ENCODE measurements at places on chromosomes 1 and 21.

DNA sequence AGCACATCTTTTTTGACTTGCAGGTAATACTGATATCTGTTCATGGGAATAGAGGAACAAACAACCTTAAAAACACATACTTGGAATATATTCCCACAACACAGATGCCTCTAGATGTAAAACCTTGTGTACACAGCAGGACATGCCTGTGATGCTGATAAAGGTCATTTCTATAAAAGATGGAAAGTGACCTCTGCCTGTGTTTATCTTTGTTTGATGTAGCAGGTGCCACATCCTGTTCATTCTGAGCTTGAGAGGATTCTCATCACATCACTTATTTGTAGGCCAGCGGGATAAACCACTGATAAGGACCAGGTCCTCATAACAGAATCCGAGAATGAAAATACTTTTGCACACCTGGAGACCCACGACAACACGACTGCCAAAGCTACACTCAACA is 133.7 kb downstream of the SMYD2 start:
- peak; percentile 67 for DNase-seq

DNA sequence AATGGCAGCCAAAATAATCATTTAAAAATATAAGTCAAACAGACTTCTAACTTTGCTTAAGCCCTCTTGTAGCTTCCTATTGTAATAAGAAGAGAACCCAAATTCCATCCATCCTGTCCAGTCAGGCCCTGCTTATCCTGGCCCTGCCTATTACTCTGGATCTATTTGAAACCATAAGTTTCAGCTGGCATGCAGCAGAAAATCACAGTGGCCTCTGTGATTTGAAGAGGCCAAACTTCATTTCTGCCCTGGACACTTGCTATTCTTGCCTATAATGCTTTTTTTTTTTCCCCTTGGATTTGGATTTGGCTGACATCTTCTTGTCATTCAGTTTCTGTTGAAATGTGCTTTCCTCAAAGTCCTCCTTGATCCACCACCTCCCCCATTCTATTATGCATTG is 642.8 kb downstream of the USP25 start:
- DNase-seq: no peak

GRCh38 chr1:28517649-28517999 is 11.8 kb downstream of the RCC1 start:
- no peak for DNase-seq

DNA sequence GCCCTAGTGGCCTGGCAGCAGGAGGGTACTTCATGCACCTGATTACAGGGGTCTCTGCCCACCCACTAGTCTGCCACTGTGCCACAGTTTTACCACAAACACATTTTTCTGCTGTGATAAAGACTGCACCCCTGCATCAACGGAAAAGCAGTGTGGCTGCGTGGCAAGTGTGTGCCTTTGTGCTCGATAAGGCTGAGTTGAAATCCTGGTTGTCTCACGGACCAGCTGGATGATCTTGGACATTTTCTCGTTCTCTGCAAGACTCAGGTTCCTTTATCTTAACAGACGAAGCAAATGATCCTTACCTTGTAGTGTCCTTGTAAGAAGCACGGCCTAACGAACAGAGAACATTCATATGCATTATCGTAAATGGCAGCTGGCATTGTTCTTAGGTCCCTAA is 10.2 kb downstream of the GRHL3 start:
- no peak for DNase-seq

DNA sequence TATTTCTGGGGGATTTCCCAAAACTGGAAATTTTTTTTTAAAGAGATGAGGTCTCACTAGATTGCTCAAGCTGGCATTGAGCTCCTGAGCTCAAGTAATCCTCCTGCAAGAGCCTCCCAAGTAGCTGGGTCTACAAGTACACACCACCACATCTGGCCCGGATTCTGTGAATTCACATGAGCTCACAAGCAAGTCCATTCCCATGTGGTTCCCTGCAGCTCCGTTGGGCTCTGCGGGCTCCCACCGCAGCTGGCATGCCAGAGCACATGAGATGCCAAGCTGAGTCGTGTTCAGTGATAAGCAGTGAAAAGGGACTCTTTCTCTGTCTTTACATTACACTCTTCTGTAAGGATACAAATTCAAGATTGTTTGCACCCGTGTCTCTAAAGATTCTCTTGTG is 21.9 kb upstream of the TTF2 start:
- no peak for DNase-seq

- no peak for DNase-seq
Observed at GRCh38 chr1:22738522-22738921, 27.9 kb downstream of the EPHB2 start.

DNA sequence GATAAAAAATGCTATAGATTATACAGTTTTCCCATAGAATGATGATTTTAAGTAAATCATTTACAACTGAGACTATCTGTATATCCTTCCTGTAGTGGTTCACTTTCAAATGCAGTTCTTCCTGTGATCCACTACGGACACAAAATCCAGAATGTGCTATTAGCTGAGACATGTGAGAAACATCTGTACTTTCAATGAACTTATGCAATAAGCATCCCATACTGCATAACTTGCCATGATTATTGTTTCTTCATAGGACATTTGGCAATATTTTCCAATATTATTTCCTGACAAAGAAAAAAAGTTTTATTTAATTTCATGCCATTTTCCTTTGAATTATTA is 83.5 kb upstream of the PRDX6 start:
- no peak for DNase-seq

- no peak for DNase-seq
Observed at GRCh38 chr1:39213511-39214002, 9.1 kb downstream of the MACF1 start.

- DNase-seq: no peak
Observed at GRCh38 chr1:51009381-51009780, 39.3 kb downstream of the CDKN2C start.

- no peak for DNase-seq
Observed at GRCh38 chr1:39984951-39985350, 30.0 kb downstream of the MFSD2A start.

GRCh38 chr1:45001011-45001481 is 10.1 kb downstream of the HECTD3 start:
- DNase-seq: no peak

DNA sequence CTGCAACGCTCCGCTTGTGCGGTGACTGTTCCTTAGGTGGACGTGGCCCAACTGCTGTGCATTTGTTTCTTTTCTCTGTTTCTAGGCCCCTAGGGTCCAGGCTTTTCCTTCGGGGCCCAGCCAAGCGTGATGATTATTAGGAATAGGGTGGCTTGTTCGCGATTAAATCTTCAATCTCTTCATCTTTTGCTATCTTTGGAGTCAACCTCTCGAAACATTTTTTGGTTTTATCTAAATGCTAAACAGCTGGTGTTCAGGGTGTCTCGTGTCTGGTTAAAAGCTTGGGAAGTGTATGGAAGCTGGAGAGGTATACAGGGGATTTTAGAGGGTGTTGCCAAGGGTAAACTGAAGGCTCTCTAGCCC is 844 bp upstream of the PLD5 start:
- DNase-seq: no peak

GRCh38 chr1:62321446-62321845 is 2.2 kb upstream of the KANK4 start:
- DNase-seq: no peak

DNA sequence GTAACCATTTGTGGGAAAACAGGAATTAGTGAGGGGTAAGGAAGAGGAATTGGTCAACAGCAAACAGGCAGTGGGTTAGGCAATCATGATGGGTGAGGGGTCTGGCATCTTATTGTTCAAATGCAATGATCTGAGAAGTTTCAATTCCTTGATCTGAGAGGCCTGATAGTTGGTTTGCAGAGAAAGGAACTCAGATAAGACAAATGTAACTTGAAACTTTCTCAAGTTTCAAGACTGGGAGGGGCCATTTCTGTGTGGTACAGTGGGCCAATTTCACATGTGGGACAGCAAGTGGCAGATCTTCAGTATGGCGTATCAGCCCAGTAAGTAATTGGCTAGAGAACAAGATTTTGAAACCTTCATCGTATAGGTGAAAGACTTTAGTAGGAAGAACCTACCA is 102.5 kb downstream of the XPR1 start:
- DNase-seq: no peak

DNA sequence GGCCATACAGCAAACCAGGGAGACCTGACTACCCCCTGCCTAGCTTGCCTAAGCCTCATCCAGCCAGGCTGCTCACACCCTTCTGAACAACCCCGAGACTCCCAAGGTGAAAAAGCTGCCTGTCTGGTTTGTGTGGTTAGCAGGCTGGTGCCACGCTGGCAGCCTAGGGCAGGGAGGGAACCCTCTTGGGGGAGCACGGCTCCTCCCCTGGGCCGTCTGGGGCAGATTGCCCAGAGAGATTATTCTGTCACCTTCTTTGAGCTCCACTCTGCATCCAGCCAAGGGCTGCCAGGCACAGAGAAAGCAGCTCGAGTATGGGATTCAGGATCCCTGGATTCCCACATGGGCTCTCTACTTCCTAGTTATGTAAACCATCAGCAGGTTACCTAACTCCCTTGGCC is 27.5 kb upstream of the TCEA3 start:
- DNase-seq: peak; percentile 20

GRCh38 chr1:164865385-164865784 is 306.4 kb downstream of the PBX1 start:
- DNase-seq: no peak

GRCh38 chr1:217311766-217312165 is 319.1 kb downstream of the GPATCH2 start:
- DNase-seq: no peak

- no peak for DNase-seq
Observed at GRCh38 chr1:116388122-116388521, 15.1 kb downstream of the ATP1A1 start.

DNA sequence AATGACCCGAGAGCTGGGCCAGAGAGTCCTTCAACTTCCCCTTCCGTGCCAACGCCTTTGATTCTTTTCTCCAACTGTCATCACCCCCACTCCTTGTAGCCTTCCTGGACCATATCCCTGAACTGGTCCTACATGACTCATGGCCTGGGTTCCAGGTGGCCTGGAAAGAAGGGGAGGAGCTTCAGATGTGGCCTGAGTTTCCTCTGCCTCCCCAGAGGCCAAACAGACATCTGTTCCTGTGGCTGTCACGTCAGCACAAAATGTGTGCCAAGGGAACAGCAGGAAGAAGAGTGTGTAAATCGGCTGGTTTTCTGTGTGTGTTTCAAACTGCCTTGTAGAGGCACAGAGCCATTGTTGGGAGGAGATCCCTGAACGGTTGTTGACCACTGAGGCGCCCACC is 24.9 kb upstream of the KIRREL1 start:
- no peak for DNase-seq

- DNase-seq: peak; percentile 45
Observed at GRCh38 chr1:100400404-100400803, 48.1 kb downstream of the CDC14A start.

- no peak for DNase-seq
Observed at GRCh38 chr1:180636138-180636537, 4.3 kb downstream of the XPR1 start.

GRCh38 chr1:119959268-119960220 is 63.2 kb upstream of the ADAM30 start:
- no peak for DNase-seq

DNA sequence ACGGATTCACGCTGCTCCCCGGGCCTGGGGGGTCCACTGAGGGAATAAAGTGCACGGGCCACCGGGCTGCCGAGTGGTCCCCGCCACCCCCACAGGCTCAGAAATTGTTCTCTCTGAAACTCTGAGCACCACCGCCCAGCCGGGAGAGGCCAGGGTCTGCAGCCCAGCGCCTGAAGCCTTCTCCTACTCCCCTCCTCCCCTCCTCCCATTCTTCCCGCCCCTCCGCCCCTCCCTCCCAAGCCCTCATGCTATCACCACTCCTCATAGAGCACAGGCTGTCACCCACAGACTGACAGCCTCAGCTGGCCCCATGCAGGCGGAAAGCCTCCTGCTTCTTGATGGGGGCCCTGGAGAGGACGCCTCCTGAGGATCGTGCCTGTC is 707 bp upstream of the GPR153 start:
- DNase-seq: no peak

- no peak for DNase-seq
Observed at GRCh38 chr1:202597090-202597761, 113.0 kb downstream of the SYT2 start.

DNA sequence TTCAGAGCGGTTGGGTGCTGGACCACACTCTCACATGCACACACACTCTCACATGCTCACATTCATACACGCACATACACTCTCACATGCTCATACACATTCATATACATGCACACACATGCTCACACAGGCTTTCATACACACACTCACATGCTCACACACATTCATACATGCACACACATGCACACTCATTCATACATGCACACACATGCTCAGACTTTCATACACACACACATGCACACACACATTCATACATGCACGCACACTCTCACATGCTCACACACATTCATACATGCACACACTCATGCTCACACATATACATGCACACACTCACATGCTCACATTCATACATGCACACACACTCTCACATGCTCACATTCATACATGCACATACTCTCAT is 6.0 kb upstream of the CD55 start:
- DNase-seq: no peak

DNA sequence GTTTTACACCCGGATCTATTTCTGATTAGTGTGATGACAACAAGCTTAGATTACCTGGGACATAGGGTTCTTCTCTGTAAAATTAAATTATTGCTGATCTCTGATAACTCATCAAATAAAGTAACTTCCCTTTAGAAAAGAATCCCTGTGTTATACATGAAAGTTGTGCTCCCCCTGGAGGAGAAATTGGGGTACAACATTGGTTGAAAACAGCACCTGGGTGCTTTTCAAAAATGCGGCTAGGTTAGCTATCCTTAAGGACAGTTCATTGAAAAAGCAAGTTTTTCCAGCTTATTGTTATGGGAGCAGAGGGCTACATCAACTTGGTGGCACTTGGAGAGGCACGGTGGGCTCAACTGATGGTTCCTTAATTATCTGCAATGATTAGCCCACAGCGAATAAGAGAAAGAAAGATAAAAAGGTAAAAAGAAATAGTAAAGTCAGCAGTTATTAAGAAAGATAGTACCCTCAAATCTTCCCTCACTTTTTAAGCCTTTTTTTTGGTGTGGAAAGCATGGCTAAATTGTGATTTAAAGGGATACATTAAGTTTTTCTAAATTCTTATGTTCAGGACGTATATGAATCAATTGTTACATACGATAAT is 97.8 kb downstream of the FMN2 start:
- peak; percentile 60 for DNase-seq

GRCh38 chr1:88730132-88730675 is 46.1 kb downstream of the PKN2 start:
- no peak for DNase-seq

DNA sequence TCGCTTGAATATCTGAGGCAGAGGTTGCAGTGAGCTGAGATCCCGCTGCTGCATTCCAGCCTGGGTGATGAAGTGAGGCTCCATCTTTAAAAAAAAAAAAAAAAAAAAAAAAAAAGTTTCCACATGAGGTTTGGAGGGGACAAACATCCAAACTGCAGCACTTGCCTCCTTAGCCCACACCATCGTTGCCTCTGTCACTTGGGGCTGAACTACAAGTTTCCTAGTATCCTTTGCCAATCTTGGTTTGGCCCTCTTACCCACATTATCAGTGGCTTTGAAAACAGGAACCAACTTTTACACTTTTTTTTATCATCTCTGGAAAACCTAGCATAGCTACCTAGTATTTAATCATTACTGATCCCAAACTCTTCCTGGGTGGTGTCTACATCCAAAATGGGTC is 59.2 kb downstream of the CLSTN1 start:
- no peak for DNase-seq

Measured in MM.1S (cell line).